ENCODE measurements at places on chromosomes 2 and 18.

- DNase-seq, result no peak
Measured at GRCh38 chr2:19226871-19227270, 131.6 kb downstream of the OSR1 start.

DNA sequence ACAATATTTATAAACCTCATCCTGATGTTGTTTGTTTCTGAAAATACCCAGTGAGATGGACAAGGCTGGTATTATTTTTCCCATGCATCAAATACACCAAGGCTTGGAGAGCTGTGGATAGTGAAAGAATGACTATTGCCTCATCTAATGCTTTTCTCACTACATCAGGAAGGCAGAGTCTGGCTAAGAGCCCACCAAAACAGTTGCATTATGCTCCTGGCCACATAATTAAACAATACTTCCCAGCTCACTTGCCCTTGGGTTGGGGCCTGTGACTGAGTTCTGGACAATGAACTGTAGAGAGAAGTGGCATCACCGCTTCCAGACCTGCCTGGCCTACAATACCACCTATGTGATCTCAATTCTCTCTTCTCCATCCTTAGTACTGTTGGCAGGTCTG lies 46.4 kb upstream of the REEP1 start:
- DNase-seq, result no peak

DNA sequence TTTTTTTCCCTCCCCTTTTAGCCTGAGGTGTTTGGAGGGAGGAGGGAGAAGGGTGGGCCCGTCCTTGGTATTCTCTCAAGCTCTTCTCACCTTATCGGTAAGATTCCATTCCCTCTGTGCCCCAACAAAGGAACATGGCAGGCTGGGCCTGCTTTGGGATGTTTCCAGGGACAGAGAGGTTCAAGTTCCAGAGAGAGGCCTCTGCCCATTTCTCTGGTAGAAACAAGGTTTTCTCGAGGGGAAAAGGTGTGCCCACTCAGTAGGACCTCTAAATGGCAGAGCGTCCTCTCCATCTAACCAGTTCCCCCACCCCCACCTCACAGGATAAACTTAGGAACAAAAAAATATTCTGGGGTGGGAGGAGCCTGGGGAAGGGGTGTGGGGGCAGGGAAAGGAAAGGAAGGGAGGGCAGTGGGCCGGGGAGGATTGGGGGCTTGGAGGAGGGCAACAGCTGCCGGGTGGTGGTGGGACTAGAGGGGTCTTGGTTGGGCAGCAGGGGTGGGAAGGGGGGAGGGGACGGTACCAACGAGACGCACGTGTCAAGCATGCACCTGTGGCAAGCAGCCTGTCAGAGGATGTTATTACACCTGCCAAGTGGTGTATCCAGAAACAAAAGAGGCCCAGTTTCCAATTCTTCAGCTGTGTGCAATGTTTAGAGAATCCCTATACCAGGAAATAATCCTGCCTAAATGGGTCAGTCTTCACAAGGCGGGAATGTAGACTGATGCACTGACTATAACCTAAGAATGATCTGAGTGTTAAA lies 2.1 kb downstream of the PCBP1 start:
- DNase-seq, result no peak

GRCh38 chr2:17544256-17544655 lies 3.8 kb downstream of the VSNL1 start:
- peak; percentile 94 for DNase-seq

DNA sequence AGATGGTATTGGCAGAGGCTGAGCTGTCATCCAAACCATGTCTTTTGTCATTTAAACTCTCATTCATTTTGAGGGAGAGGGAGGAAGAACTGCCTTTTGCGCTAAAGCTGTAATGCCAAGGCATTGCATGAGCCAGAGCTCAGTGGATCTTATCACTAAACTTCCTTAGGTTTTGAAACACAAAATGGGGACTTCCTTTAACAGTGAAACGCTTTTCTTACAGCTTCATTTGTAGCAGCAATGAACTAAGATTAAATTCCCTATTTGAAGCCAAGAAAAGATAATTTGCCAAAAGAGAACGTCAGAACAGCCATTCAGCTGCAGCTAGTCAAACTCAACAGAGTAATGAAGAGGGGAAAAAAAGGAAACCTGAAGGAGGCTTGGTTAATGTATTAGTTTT lies 143.5 kb upstream of the MMADHC start:
- no peak for DNase-seq

DNA sequence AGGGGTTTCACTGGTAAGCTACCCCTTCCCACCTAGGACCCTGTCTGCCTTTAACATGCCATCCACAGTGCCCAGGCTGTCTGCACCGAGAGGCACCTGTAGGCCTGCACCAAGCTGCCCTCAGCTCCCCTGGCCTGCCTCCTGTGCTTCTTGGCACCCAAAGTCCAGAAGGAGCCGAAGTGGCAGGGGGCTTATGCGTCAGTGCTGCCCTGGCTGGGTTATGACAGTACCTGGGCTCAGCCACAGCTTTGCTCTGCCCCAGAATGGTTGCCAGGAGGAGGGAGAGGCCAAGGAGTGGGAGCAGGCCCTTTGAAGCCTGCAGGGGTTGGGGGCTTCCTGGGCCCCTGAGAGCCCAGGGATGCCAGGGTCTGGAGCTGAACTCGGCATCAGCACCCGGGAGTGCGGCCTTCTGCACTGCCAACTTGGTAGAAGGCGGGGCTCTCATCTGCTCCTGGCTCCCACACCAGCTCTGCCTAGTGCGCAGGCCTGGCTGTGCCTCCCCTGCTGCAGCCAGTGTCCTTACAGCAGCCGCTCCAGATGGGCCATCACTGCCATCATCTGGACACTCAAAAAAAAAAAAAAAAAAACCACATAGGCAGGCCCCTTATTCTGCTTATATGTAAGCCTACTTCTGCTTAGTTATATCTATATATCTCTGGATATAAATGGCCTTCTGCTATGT lies 155.4 kb downstream of the THSD7B start:
- DNase-seq, result no peak

- no peak for DNase-seq
Measured at GRCh38 chr2:36740061-36740460, 43.6 kb downstream of the VIT start.

GRCh38 chr2:72134997-72135800 lies 12.5 kb downstream of the CYP26B1 start:
- no peak for DNase-seq

- DNase-seq, result peak; percentile 66
Measured at GRCh38 chr18:66553824-66554223, 50.1 kb downstream of the CDH19 start.

DNA sequence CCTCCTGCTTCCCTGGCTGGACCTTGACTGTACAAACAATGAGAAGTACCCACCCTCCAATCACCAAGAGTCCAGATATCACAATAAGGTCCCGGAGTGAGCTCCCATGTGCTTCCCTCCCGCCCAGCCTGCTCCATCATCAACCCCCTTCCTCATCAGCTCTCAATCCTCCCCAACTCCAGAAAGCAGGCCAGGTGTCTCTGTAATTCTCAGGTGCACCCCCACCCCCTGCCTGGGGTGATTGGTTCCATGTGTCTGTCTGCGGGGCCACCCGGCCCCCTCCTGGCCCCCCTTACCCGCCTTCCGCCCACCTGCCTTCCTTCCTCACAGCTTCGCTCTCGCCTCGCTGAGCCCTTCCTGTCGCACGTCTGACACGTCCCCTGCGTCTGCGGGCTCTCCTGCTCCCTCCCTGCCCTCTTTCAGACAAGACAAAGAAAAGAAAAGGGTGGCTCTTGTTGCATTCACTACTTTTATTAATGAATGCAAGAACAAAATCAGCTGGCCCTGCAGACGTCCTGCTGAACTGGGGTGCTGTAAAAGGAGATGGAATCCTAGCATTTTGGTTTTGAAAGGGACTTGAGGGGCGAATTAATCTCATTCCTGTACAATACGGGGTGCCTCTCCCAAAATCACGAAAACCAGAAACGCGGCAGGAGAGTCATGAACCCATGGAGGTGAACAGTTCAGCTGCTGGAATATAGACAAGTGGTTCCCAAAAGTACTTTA lies 26.5 kb upstream of the IGFBP2 start:
- DNase-seq, result peak; percentile 34

DNA sequence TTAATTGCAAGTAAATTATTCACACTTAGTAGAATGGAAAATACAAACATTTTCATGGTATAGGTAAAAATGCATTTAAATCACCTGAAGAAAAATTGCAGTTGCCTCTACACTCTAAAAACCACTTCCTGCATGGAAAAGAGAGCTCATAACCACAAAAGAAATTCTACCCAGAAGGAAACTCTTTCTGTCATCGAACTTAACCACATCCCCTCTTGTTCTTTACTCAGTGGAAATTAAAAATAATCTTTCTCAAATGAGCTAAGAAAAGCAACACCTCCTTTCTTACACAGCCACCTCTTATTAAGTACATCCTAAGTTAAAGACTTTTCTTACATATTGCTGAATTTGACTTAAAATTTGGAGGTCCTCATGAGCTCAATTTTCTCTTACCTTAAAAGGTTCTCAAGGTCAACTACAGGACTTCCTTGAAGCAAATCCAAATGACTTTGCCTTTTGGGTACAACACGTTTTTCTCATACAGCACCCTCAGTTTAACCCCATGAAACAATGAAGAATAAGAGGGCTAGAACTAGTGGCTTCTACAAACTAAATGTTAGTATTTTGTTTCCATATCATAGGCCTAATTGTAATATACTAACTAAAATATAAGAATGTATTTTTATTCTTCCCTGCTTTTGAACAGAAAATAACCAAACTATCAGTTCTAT lies 109.1 kb upstream of the CRIM1 start:
- DNase-seq, result peak; percentile 11
